ENCODE measurements at places on chromosomes 1 and 21.

DNA sequence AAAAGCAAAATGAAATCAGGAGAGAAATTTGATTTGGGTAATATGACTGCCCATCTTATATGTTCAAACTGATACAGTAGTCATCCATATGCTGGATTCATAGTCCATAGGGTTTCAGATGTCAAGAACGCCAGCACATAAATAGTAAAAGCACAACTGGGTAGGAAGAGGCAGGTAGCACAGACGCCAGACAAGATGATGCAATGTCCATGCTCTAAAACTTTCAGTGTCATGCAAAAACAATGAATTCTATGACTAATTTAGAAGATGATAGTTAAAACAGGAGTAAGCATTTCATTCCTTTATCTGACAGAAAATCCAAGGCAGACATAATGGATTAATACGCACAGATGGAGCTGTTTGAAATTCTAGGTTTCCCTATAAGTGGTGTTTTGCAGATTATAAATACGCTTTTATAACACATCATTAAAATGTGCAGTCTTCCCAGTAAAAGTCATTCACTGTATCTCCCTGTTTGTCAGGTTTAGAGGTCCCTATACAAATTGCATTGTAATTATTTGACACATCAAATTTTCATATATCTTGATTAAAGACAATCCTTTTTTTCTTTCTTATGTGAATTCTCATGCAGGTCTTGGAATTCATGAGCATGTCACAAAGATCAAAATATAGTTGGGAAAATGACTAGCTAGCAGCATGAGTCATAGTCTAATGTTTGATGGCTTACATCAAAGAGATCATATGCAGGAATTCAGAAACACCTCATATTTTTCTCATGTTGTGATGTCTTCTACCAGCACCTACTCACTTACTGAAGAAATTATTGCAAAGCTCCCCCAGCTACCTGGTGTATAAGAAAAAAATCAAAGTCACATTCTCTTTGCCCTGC, 139.9 kb downstream of the DSCAM start:
- no peak for DNase-seq

GRCh38 chr21:41603476-41603875, 95.5 kb upstream of the TMPRSS2 start:
- no peak for DNase-seq

DNA sequence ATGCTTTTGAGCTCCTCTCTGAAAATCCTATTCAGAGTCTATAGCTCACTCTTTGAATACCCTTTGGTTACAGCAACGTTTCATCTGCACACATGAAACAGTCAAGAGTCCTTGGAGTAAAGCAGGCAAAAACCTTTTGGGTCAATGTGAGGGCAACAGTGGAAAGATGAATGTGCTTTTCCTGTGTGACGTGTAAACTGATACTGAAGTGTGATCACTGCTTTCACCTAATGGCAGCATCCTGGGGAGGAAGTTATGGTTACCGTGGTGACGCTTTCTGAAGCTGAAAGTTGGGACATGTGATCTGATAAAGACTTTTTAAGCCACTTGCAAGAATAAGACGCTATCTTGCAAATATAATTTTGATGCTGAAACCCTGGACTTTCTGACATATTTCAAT, 160.0 kb downstream of the SEC16B start:
- DNase-seq = no peak

DNA sequence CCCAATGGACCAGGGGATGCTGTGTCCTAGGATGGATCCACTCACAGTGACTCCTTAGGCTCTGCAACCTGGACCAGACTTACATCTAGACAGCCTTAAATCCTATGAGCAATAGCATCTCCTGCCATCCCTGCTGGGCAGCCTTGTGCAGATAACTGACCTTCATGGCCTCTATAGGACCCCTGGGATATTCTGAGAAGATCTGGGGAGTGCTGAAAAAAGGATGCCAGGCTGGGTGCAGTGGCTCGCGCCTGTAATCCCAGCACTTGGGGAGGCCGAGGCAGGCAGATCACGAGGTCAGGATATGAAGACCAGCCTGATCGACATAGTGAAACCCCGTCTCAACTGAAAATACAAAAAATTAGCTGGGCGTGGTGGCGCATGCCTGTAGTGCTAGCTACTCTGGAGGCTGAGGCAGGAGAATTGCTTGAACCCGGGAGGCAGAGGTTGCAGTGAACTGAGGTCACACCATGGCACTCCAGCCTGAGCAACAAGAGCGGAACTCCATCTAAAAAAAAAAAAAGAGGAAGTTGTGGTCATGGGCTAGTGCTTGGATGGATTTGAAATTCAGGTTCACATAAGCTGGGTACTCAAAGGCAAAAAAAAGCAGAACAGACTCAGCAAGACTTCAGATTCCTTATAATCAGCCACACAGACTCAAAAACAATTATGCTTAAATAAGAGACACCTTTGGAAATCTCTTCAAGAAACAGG, 10.9 kb upstream of the SH2D1B start:
- DNase-seq = no peak

GRCh38 chr1:41853907-41854306, 64.8 kb downstream of the HIVEP3 start:
- DNase-seq = no peak

- DNase-seq = no peak
Measured at GRCh38 chr1:196960854-196961253, 16.5 kb upstream of the CFHR5 start.

DNA sequence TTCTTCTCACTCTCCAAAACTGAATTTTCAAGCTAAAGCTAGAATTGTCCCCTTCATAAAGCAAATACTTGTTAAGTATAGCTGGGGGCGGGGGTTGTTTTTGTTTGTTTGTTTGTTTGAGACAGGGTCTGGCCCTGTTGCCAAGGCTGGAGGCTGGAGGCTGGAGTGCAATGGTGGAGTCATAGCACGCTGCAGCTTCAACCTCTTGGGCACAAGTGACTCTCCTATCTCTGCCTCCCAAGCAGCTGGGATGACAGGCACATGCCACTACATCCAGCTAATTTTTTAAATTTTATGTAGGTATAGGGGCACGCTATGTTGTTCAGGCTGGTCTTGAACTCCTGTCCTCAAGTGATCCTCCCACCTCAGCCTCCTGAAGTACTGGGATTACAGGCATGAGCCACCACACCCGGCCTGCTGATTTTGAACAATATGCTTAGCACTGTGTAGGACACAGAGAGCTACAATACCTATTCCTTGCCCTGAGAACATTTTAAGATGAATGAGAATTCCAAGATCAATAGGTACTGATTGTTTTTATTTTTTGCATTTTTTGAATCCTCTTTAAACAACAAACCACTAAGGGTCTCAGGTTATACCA, 42.2 kb downstream of the PCNX2 start:
- DNase-seq = no peak
